ENCODE measurements at places on chromosomes 2 and 18. TPM values are rescaled to one million over a fixed set of nuclear protein-coding genes. Genes with fewer than 3 reads are reported as not detected.
A peak's percentile ranks its signal among the peaks of the same experiment; 100 is the strongest.

Gene GNAL
- total RNA-seq, result 1.6 TPM

DNA sequence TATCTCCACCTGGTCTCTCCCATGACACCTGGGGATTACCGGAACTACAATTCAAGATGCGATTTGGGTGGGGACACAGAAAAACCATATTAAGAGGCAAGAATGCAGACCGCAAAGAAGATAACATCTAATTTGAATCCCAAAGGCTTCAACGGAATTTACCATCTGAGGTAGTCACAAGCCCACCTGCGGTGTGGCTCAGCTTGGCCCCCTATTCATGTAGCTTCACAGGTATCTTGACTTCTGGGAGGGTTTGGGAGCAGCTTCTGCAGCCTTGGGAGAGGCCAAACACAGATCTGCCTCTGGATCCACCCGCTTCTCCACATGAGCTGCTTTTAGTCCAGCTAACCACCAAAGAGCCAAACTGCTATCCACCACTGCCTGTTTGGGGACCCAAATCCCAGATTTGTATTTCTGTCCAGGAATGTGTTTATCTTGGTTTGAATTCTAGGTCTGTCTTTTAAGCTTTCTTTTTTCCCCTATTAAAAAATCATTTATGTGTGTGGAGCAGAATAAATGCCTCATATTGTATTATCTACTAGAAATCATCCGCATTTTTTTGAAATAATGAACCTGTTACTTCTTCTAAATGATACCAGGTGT, 247.6 kb downstream of the DLGAP1 start:
- DNase-seq, result no peak

Gene ANKRD30B
- total RNA-seq, result not detected

Gene CCL20
- 18.0 TPM for total RNA-seq

Gene CD8B2
- total RNA-seq, result not detected

Gene SLC4A3
- 4.7 TPM for total RNA-seq

GRCh38 chr2:227834423-227834822, 20.8 kb downstream of the CCL20 start:
- DNase-seq, result peak; percentile 33

DNA sequence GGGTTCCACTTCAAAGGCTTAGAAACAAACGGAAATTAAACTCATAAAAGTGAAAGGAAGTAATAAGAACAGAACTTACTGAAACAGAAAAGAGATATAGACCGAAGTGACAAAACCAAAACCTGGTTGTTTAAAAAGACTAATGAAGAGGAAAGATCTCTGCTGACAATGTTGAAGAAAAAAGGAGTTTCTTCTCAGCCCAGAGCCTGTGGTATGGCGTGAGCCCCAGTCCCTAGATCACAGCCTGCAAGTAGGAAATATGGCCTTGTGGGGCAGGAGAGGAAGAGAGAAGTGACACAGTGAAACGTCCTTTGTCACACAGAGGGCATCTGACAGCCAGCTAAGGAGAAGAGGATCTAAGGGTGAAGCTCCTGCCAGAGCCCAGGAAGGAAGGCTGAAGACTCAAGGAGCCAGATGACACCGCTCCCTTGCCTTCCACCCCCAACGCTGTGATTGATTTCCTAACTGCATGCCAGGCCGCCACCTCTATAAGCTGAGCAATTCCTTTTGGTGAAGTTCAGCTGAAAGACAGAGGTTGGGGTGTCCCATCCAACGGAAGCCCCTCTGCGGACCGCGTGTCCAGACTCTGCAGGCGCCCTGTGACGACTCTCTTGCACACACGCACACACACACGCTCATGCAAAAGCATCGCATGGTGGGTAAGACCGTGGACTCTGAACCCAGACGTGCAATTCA, 141.1 kb downstream of the HDAC4 start:
- DNase-seq, result no peak

Gene MDH1B
- total RNA-seq, result 0.77 TPM

GRCh38 chr2:147037048-147037447, 807.8 kb upstream of the ACVR2A start:
- DNase-seq, result no peak

Gene DSG2
- 106 TPM for total RNA-seq

DNA sequence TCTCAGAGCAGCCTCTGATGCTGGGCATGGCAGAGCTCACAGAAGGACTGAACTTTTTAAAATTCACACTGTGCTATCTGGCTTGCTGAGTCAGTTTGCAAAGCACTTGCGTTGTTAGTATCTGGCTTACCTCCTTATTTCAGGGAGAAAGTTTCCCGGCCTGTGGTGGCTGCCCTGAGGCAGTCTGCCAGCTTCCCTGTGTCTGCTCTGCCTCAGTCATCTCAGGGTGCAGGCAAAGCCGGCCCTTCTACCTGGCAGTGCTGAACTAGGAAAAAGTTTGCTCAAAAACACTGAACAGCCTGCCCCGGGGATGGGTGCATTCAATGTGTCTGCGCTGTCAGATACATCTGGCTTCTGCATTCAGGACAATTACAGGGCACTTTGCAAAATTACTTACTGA, 90.2 kb upstream of the UXS1 start:
- DNase-seq, result no peak

GRCh38 chr2:236179236-236180075, 11.3 kb upstream of the GBX2 start:
- no peak for DNase-seq

GRCh38 chr2:128686497-128686859, 367.8 kb upstream of the HS6ST1 start:
- DNase-seq, result no peak

Gene CD226
- total RNA-seq, result 2.6 TPM

GRCh38 chr2:26482211-26483026, 4.5 kb upstream of the OTOF start:
- DNase-seq, result no peak

- peak; percentile 98 for DNase-seq
These were observed 36.2 kb upstream of the ACAA2 start for GRCh38 chr18:49849331-49850217.

GRCh38 chr2:45269149-45269793, 260.0 kb upstream of the SIX2 start:
- peak; percentile 18 for DNase-seq

Gene ZNF512
- 19.9 TPM for total RNA-seq

DNA sequence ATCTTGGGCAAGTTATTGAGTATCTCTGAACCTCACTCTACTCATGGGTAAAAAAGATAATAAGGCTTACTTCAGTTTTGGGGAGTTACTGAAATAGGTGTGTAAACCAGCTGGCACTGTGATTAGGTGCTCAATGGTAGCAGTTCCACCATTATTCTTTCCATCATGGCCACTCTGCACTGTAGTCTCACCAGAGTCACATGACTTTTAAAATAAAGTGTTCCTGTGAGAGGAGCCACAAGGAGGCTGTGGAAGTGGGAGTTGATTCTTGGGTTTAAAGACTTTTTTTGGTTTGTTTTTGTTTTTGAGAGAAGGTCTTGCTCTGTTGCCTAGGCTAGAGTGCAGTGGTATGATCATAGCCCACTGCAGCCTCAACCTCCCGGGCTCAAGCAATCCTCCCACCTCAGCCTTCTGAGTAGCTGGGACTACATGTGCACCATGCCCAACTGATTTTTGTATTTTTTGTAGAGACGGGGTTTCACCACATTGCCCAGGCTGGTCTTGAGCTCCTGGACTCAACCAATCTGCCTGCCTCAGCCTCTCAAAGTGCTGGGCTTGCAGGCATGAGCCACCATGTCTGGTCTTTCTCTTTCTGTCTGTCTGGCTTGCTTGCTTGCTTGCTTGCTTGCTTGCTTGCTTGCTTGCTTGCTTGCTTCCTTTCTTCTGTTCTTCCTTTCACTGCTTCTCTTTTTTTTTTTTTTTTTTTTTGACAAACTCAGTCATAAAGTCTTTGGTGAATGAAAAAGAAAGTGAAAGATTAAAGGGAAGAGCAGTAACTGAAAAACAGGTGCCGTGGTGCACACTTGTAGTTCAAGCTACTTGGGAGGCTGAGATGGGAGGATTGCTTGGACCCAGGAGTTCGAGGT, 21.2 kb upstream of the ACVR1 start:
- no peak for DNase-seq

DNA sequence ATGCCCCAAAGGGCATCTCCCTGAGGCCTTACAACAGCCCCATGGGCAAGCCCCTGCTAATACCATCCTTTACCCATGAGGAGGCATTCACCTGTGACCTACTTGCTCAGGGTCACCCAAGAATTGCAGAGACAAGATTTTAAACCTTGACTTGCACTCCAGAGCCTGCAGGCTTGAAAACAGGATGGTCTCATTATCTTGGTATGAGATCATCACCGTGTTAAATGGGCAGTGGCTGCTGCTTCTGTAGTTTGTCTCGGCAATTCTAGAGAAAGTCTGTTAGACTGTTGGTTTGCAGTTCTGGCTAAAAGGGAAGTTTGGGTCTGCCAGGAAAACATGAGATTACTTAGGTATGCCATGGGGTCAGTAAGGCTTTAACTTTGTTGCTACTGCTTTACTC, 698.9 kb downstream of the GALR1 start:
- DNase-seq, result no peak

- DNase-seq, result no peak
These were observed 470.4 kb upstream of the ACVR2A start for GRCh38 chr2:147374423-147374811.

- DNase-seq, result peak; percentile 50
These were observed 62.9 kb downstream of the POMC start for GRCh38 chr2:25105336-25106085.

Gene LIMS3
- total RNA-seq, result 1.5 TPM

DNA sequence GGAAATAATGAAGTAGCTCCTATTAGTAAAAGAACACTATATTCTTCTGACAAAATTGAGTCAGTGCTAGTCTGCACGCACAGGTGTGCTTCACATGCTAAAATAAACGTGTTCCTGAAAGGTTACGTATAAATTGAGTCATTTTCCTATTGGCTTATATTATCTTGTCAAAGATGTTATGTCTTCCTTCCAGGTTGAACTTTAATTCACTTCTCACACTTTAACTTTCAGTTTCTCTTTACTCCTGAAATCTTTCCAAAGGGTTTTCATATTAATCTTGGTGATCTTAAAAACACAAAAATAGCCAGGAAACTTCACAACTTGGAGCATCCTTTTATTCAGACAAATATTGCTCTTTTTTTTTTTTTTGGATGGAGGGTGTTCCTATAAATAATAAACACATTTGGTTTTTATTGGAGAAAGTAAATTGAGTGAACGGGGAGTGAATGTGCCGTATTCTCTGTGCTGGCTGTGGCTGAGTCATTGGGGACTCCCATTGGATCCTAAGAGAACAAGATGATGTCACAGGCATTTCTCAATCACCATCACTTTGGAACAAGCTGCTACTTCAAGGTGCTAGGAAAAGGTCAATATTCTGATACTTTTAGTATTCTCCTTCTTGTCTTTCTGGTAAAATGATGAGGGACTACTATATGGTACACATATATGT, 150.2 kb upstream of the SPATS2L start:
- peak; percentile 92 for DNase-seq

GRCh38 chr2:19654310-19655090, 247.3 kb downstream of the TTC32 start:
- DNase-seq, result peak; percentile 39

Gene FAM237A
- not detected for total RNA-seq

Gene CDH20
- not detected for total RNA-seq

- no peak for DNase-seq
These were observed 11.9 kb downstream of the IL1R2 start for GRCh38 chr2:102003696-102004095.

Gene EVX2
- not detected for total RNA-seq

- no peak for DNase-seq
These were observed 108.4 kb downstream of the POLR1A start for GRCh38 chr2:85997017-85997970.

Gene TBR1
- total RNA-seq, result 0.26 TPM

- DNase-seq, result no peak
These were observed 69.3 kb downstream of the FARP2 start for GRCh38 chr2:241425368-241425767.

DNA sequence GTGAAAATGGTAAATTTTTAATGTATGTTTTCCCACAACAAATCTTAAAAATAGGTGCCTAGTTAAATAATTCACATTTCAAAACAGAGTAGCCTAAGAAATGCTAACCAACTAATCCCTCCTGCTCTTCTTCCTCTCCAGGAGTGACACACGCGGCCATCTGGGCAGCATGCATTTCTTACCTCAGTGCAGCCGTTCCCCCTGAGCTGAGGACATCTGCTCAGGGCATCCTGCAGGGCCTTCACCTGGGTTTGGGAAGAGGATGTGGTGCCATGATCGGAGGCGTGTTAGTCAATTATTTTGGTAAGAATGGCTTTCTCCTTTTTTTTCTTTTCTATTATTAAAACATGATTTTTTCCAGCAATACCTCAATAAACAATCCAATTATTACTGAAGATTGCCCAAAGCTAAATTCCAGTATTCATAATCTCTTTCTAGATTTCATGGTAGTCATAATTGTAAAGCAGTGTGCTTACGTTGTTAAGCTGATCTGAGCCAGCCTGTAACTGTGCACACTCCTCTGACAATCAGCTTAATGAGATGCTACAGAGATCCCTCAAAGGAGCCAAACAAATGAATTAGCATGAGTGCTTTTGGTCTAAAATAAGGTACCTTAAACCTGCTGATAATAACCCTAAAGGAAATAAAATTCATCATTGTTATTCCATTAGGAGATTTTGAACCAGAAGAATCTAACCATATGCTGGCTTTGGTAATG, 45.8 kb downstream of the NEMP2 start:
- DNase-seq, result no peak

Measured in MCF 10A (cell line).